ENCODE measurements at places on chromosomes 1 and 21.

- H3K36me3 ChIP-seq = no peaks in the 10 kb centered on the region
- H3K27ac ChIP-seq = no peak overlapping the region
- no peak for DNase-seq
- H3K4me3 ChIP-seq = no peak overlapping the region
These were observed 173.3 kb downstream of the CAMTA1 start for GRCh38 chr1:6958407-6959030.

- no peak overlapping the region for H3K27ac ChIP-seq
- H3K27me3 ChIP-seq = no peaks in the 10 kb centered on the region
- no peaks in the 10 kb centered on the region for H3K36me3 ChIP-seq
- H3K4me3 ChIP-seq = no peak overlapping the region
These were observed 155.9 kb downstream of the DISP1 start for GRCh38 chr1:222970711-222971110.

DNA sequence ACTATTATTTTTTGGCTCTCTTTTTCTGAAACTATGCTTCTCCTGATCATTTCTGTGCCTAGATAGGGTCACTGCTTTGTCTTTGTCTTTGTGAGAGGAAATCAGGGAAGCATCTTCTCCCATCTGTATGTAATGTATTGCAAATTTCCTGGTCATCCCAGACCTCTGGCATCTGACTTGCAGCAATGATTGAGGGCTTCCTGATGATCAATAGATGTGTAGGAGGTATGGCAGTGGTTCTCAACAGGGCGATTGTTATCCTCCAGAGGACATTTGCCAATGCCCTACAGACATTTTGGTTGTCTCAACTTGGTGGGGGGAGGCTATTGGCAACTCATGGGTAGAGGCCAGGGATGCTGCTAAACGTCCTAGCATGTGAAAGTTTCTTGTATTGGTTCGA lies 64.7 kb downstream of the RGL1 start:
- no peaks in the 10 kb centered on the region for H3K27me3 ChIP-seq
- peak overlapping the region; percentile 64 for H3K27ac ChIP-seq
- no peak overlapping the region for H3K4me3 ChIP-seq

DNA sequence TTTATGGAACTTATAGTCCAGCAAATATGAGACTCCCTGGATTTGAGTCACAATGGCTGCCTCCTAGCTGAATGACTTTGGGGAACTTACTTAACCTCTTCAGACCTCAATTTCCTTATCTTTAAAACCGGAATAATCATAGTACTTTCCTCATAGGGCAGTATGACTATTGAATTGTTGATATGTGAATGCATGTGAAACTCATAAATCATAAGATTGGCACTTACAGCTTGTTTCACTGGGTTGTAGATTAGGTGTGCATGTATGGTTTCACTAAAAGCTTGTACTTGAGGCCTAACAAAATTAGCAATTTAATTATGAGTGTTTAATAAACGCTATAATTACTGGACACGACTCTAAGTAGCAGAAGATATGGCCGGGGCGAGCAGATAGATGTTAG lies 72.5 kb downstream of the ST6GALNAC5 start:
- H3K36me3 ChIP-seq = no peaks in the 10 kb centered on the region
- H3K4me1 ChIP-seq = no peaks in the 10 kb centered on the region
- no peak for DNase-seq
- no peaks in the 10 kb centered on the region for H3K27me3 ChIP-seq
- no peak overlapping the region for H3K27ac ChIP-seq
- H3K4me3 ChIP-seq = no peak overlapping the region

GRCh38 chr1:182143154-182143657 lies 81.7 kb upstream of the ZNF648 start:
- no peaks in the 10 kb centered on the region for H3K36me3 ChIP-seq
- no peak for DNase-seq
- H3K27me3 ChIP-seq = no peaks in the 10 kb centered on the region
- H3K4me3 ChIP-seq = no peak overlapping the region
- peak overlapping the region; percentile 96 for H3K27ac ChIP-seq

- H3K27ac ChIP-seq = no peak overlapping the region
- no peaks in the 10 kb centered on the region for H3K27me3 ChIP-seq
- H3K36me3 ChIP-seq = no peaks in the 10 kb centered on the region
These were observed 441.6 kb downstream of the OMA1 start for GRCh38 chr1:58104960-58105359.

DNA sequence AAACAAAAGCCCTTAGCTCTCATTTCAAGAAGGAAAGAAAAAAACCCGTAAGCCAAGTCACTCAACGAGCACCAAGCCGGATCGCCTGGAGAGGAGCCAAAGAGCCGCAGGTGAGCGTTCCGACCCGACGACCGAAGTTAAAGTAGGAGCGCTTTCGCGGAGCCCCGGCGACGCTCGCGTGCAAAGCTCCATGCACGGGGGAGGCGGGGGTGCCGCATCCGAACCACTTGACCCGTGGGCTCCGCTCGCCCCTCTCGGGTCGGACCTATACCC lies 382 bp downstream of the GPBP1L1 start:
- H3K27ac ChIP-seq = peak overlapping the region; percentile 99
- H3K36me3 ChIP-seq = no peaks in the 10 kb centered on the region
- DNase-seq = no peak
- H3K4me3 ChIP-seq = peak overlapping the region; percentile 88

GRCh38 chr1:87170931-87171598 lies 157.6 kb upstream of the LMO4 start:
- H3K36me3 ChIP-seq = no peaks in the 10 kb centered on the region
- H3K4me1 ChIP-seq = no peaks in the 10 kb centered on the region
- H3K27ac ChIP-seq = no peak overlapping the region
- no peak overlapping the region for H3K4me3 ChIP-seq
- H3K27me3 ChIP-seq = no peaks in the 10 kb centered on the region

DNA sequence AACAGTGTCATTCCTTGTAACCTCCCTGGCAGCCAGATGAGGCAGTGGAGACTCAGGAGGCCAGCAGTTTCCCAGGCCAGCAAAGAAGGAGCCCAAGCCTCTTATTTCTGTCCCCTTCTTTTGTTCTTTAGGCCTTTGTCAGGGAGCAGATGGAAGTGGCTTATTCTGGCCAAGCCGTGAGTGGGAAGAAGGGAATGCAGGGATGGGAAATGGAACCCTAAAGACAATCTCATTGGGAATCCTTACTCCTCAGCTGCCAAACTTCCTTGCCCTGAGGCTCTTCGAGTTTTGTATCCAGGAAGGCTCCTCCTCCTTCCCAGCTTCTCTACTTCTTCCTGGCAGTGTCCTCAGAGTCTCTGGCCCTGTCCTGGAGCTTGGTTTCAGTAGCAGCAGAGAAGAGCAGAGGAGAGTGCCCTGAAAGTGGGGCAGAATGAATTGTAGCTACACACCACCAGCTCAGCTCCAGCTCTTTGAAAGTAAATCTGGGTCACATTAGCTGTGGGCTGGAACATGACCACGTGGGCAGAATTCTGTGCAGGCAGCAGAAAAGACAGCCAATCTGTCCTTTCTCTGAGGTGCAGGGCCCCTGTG lies 63.9 kb downstream of the NDUFS5 start:
- H3K4me1 ChIP-seq = peaks cover 53% of the 10 kb centered on the region
- H3K4me3 ChIP-seq = no peak overlapping the region
- H3K36me3 ChIP-seq = no peaks in the 10 kb centered on the region
- DNase-seq = no peak
- no peaks in the 10 kb centered on the region for H3K27me3 ChIP-seq

DNA sequence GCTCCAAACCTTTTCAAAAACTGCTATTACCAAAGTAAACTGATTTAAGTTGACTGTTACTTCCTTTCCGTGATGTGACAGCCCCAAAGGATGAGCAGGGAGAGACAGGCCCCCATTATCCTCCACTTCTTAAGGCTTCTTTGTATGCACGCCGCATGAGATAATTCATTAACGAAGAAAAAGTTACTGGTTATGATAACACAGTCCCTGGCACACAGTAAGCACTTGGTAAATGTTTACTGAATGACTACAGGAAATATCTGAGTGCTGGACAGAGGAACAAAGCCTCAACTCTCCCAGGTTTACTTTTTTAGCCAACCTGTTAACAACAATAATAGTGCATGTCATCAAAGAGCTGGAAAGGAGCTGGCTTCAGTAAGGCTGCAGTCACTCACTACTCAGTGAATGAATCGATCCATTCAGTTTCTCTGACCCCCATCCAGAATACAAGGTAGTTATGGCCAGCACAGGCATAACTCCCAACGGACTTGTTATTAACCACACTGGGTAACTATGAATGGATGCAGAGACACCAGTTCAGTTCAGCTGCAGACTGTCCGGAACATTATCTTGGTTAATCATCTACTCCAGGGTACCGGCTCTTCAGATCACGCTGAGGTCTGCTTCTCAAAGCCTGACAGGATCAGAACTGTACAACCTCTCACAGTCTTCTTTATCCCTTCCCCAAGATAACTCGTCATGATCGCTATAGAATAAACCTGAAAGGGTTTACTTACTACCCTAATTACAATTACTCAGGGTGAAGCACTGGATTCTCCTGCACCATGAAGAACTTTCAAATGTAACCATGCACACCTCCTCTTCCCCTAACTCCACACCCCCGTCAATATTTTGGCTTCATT lies 58.3 kb downstream of the TGFBR3 start:
- peaks cover 73% of the 10 kb centered on the region for H3K4me1 ChIP-seq
- peak overlapping the region; percentile 41 for H3K27ac ChIP-seq
- H3K27me3 ChIP-seq = no peaks in the 10 kb centered on the region
- DNase-seq = no peak
- no peak overlapping the region for H3K4me3 ChIP-seq
- H3K36me3 ChIP-seq = peaks cover 4% of the 10 kb centered on the region

GRCh38 chr1:167423684-167424619 lies 94.4 kb downstream of the CD247 start:
- DNase-seq = no peak
- H3K36me3 ChIP-seq = no peaks in the 10 kb centered on the region
- no peak overlapping the region for H3K4me3 ChIP-seq
- no peaks in the 10 kb centered on the region for H3K27me3 ChIP-seq
- no peak overlapping the region for H3K27ac ChIP-seq
- H3K4me1 ChIP-seq = peaks cover 21% of the 10 kb centered on the region

- no peaks in the 10 kb centered on the region for H3K27me3 ChIP-seq
- DNase-seq = no peak
- no peak overlapping the region for H3K27ac ChIP-seq
- H3K4me3 ChIP-seq = no peak overlapping the region
- H3K36me3 ChIP-seq = no peaks in the 10 kb centered on the region
These were observed 214.7 kb downstream of the CHRM3 start for GRCh38 chr1:239601108-239601507.

DNA sequence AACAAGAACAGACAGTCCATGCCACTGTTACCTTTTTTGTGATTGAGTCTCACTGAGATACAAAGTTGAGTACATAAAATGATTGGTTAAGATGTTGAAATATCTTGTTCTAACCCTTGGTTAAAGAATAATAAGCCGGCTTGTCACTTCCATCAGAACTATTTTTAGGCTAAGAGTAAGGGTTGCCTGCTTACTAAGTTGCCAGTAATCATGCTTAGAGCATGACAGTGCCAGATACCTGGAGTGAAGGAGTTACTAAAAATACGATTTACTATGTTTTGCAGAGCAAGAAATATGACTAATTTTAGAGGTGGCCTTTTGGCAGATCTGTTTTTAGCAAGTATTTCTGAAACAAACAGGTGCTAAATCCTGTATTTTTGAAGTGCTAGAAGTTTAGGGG lies 6.0 kb downstream of the HUNK start:
- H3K27me3 ChIP-seq = no peaks in the 10 kb centered on the region
- H3K27ac ChIP-seq = no peak overlapping the region
- H3K4me3 ChIP-seq = no peak overlapping the region
- no peaks in the 10 kb centered on the region for H3K4me1 ChIP-seq

GRCh38 chr1:109814223-109814622 lies 50.5 kb upstream of the EPS8L3 start:
- H3K27me3 ChIP-seq = no peaks in the 10 kb centered on the region
- H3K36me3 ChIP-seq = no peaks in the 10 kb centered on the region
- no peak overlapping the region for H3K4me3 ChIP-seq

DNA sequence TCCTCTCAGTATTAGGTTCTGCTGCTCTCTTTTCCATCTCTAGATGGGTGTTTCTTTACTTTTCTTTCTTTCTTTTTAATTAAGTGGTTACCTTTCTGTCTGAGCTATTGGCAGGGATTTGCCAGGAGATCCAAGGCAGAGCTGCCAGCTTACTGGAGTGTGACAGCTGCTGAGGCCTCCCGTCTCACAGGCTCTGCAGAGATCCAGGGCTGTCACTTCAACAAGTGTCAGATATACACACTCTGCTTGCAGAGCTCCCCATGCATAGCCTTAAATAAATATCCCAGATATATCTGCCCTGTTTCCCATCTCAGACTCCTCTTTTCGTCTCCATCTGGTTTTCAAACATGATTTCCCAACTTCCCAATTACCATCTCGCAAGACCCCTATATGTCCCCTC lies 124.3 kb downstream of the NOS1AP start:
- no peaks in the 10 kb centered on the region for H3K36me3 ChIP-seq
- no peak for DNase-seq
- no peaks in the 10 kb centered on the region for H3K27me3 ChIP-seq
- no peaks in the 10 kb centered on the region for H3K4me1 ChIP-seq
- H3K4me3 ChIP-seq = no peak overlapping the region

DNA sequence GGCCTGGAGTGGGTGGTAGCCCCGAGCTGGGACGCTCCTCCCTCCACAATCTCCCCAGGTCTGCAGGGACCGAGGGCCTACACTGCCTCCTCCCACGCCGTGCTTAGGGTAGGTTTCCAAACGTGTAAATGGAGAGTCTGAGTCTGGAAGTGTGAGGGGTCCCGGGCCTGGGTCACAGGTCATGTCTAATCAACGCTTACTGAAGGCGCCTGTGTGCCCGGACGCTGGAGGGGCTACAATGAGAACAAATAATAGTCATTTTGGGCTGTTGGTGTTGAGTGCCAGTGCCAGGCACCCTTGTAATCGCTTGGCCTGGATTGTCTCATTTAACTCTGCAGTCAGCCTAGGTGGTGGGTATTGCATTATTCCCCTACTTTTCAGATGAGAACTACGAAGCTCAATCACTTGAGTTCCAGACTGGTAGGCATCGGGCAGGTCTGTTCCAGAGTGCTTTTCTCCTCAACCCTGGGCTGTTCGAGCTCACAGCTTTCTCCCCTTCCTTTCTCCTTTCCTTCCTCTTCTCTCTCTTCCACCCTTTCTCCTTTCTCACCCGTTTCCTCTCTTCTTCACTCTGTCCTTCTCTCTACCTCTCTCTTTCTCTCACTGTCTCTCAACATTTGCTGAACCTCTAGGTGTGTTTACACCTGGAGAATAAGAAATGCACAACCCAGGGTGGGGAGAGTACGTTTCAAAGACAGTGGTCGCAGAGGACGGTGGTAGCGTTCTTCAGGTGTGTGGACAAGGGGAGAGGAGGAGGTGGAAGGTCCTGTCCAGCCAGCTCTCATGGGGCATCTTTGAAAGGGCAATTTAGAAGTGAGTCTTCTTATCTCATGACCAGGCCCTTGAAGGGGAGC lies 883 bp downstream of the SLC66A1 start:
- peaks cover 66% of the 10 kb centered on the region for H3K4me1 ChIP-seq
- H3K36me3 ChIP-seq = peaks cover 8% of the 10 kb centered on the region
- H3K4me3 ChIP-seq = peak overlapping the region; percentile 94
- no peaks in the 10 kb centered on the region for H3K27me3 ChIP-seq
- H3K27ac ChIP-seq = peak overlapping the region; percentile 96
- DNase-seq = no peak

GRCh38 chr1:116737020-116737854 lies 17.0 kb upstream of the CD2 start:
- H3K27me3 ChIP-seq = no peaks in the 10 kb centered on the region
- H3K4me3 ChIP-seq = no peak overlapping the region
- peak overlapping the region; percentile 16 for H3K27ac ChIP-seq
- no peaks in the 10 kb centered on the region for H3K36me3 ChIP-seq

- no peak overlapping the region for H3K4me3 ChIP-seq
- H3K27me3 ChIP-seq = no peaks in the 10 kb centered on the region
- no peaks in the 10 kb centered on the region for H3K4me1 ChIP-seq
- no peak for DNase-seq
- no peaks in the 10 kb centered on the region for H3K36me3 ChIP-seq
- no peak overlapping the region for H3K27ac ChIP-seq
These were observed 48.5 kb downstream of the UTP25 start for GRCh38 chr1:209876078-209876800.
